ENCODE measurements at places on chromosomes 6 and 20.

- no peak overlapping the region for H3K4me3 ChIP-seq
- H3K36me3 ChIP-seq: peaks cover 77% of the 10 kb centered on the region
- no peaks in the 10 kb centered on the region for H3K4me1 ChIP-seq
- H3K27ac ChIP-seq: no peak overlapping the region
- DNase-seq: no peak
Observed at GRCh38 chr20:18548465-18548864, 18.8 kb upstream of the SMIM26 start.

DNA sequence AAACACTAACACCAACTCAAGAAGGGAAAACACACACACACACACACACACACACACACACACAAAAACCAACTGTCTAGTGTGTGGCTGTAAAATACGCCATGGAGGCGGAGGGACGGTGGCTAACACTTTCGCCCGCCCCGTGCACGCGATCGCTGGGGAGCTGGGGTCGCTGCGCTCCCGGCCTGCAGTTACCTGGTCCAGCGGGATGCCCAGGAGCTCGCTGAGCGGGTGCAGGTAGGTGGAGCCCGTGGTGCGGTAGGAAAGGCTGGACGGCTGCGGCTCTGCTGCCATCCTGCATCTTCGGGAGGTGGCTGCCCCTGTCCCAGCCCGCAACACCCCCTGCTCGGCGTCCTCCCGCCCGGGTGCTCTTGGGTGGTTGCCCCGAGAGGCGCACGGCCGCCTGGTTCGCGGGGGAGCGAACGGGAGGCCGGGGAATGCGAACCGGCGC, 303 bp downstream of the MBOAT1 start:
- H3K4me3 ChIP-seq: peak overlapping the region; percentile 83
- DNase-seq: no peak
- peak overlapping the region; percentile 78 for H3K27ac ChIP-seq
- peaks cover 32% of the 10 kb centered on the region for H3K4me1 ChIP-seq
- H3K36me3 ChIP-seq: no peaks in the 10 kb centered on the region
- no peaks in the 10 kb centered on the region for H3K27me3 ChIP-seq

DNA sequence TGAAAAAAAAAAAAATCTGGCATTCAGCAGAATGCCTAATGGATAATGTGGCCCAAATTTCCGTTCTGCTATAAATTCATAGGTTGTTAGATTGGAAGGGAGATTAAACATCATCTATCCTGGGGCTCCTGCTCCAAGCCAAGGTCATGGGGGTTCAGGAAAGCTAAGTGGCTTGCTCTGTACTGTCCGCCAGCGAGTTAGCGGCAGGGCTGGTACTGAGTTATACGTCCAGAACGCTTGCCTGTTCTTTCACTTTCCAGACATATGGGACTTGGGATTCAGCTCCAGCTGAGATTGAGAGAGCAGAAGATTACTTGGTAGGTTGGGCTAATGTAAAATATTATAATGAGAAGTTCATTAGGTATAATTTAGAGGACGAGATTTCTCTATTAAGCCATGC, 858 bp downstream of the RWDD1 start:
- H3K4me3 ChIP-seq: peak overlapping the region; percentile 90
- peaks cover 26% of the 10 kb centered on the region for H3K36me3 ChIP-seq
- H3K27ac ChIP-seq: no peak overlapping the region
- DNase-seq: peak; percentile 11
- H3K27me3 ChIP-seq: no peaks in the 10 kb centered on the region

GRCh38 chr20:63456429-63457284, 15.8 kb downstream of the KCNQ2 start:
- no peak for DNase-seq
- H3K36me3 ChIP-seq: no peaks in the 10 kb centered on the region
- no peak overlapping the region for H3K4me3 ChIP-seq
- H3K27me3 ChIP-seq: peaks cover 21% of the 10 kb centered on the region

- no peak overlapping the region for H3K4me3 ChIP-seq
- no peaks in the 10 kb centered on the region for H3K4me1 ChIP-seq
- DNase-seq: no peak
Observed at GRCh38 chr6:8225113-8225512, 122.8 kb upstream of the EEF1E1 start.

GRCh38 chr20:14992153-14992552, 654.7 kb upstream of the FLRT3 start:
- no peaks in the 10 kb centered on the region for H3K27me3 ChIP-seq
- no peak overlapping the region for H3K4me3 ChIP-seq
- no peak overlapping the region for H3K27ac ChIP-seq
- no peak for DNase-seq
- no peaks in the 10 kb centered on the region for H3K36me3 ChIP-seq
- H3K4me1 ChIP-seq: no peaks in the 10 kb centered on the region

DNA sequence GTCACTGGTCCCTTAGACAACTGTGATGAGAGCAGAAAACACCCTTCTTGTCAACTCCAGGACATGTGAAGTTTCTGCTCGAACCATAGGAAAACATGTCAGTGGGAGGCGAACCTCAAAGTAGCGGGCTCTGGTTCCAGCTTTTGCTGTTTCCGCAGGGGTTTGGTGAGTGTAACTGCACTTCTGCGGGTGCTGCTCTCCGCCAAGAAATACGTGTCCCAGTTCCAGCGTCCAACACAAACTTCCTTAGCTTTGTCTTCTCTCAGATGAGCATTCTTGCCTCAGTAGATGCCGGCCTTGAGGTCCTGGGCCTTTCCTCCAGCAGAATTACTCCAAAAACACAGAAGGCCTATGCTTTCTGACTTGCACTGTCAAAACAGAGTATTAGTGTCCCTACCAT, 156.3 kb downstream of the FNDC1 start:
- no peaks in the 10 kb centered on the region for H3K27me3 ChIP-seq
- no peak overlapping the region for H3K4me3 ChIP-seq
- DNase-seq: no peak
- H3K4me1 ChIP-seq: no peaks in the 10 kb centered on the region
- no peak overlapping the region for H3K27ac ChIP-seq
- H3K36me3 ChIP-seq: no peaks in the 10 kb centered on the region

- H3K36me3 ChIP-seq: no peaks in the 10 kb centered on the region
- no peak overlapping the region for H3K4me3 ChIP-seq
- no peak for DNase-seq
- H3K27me3 ChIP-seq: no peaks in the 10 kb centered on the region
- no peak overlapping the region for H3K27ac ChIP-seq
Observed at GRCh38 chr20:41196653-41197225, 59.4 kb downstream of the PLCG1 start.

GRCh38 chr20:32642257-32643046, 31.3 kb downstream of the C20orf203 start:
- H3K36me3 ChIP-seq: no peaks in the 10 kb centered on the region
- H3K27me3 ChIP-seq: no peaks in the 10 kb centered on the region
- H3K4me3 ChIP-seq: no peak overlapping the region
- no peaks in the 10 kb centered on the region for H3K4me1 ChIP-seq
- DNase-seq: no peak

DNA sequence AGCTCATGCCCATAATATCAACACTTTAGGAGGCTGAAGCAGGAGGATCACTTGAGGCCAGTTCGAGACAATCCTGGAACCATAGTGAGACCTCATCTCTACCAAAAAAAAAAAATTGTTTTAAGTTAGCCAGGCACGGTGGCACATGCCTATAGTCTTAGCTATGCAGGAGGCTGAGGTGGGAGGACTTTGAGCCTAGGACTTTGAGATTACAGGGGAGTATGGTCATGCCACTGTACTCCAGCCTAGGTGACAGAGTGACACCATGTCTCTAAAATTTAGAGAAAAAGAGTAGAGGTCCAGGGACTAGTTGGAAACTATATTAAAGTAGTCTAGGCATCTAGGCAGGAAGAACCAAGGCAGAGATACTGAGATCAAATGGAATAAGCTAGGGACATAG, 121.6 kb downstream of the SLC16A10 start:
- no peak for DNase-seq
- H3K27me3 ChIP-seq: no peaks in the 10 kb centered on the region
- H3K4me3 ChIP-seq: no peak overlapping the region
- H3K4me1 ChIP-seq: no peaks in the 10 kb centered on the region
- no peaks in the 10 kb centered on the region for H3K36me3 ChIP-seq

DNA sequence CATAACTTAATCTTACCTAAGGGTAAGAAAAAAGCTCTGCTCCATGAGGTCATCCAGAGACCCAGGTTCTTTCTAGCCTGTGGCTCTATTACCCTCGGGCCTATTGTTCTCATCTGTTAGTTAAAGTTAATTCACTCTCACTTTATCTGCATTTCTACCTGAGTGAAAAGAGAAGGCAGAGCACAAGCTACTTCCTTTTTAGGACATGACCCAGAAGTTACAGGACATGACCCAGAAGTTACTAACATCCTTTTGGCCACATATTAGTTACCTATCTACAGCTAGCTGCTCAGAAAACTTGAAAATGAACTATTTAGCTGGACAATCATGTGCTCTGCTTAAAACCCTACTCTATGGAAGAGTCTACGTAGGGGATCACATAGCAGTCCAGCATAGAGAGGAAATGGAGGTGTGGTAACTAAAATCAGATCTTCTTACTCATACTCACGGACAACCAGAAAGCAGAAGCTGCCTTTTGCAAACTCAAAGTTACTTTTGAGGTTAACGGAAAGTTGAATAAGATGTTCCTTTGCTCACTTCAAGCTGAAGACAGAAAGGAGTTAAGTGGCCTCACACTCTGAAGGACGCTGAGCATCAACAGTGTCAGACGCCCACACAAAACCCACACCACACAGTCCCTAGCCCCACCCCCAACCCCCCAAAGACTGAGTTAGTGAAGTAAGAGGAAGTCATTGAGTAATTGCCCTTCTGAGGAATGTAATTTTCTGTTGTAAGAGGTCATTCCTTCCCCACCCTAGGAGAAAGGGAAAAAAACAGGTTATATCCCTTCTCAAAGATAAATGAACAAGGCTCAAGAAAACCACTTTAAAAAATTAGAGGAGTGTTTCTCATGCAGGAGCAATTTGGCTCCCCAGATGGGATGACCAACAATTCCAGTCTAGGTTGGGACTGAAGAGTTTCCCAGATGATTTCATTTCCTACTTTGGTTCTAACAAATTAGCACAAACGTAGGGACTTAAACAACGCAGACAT, 45.9 kb upstream of the TAB2 start:
- DNase-seq: peak; percentile 62
- peaks cover 31% of the 10 kb centered on the region for H3K4me1 ChIP-seq
- H3K27me3 ChIP-seq: no peaks in the 10 kb centered on the region
- H3K27ac ChIP-seq: peak overlapping the region; percentile 52
- H3K4me3 ChIP-seq: no peak overlapping the region

DNA sequence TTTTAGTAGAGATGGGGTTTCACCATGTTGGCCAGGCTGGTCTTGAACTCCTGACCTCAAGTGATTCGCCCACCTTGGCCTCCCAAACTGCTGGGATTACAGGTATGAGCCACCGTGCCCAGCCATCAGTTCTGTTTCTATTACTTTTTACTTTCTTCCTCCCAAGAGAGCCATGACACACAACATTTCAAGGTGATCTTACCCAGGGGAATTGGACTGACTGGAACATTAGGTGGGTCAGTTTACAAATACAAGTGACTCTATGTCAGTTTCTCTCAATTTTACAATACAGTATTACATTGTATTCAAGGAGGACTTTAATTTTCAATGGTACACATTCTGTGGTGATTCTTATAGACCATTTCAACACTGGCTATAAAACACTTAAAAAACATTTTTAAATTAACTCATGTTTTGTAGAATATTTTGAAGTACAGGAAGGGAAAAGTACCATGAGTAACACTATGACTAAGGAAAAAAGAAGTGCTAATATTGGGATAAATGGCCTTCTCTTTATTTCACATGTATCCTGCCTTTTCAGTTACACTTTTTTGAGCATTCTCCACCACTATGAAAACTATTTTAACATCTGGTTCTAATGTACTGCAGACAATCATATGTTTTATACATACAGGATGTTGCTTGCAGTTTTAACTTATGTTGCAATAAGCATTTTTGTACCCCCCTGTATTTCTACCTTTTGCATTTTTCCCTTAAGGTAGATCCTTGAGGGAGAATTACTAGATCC, 8.4 kb downstream of the TPBG start:
- no peak for DNase-seq
- no peaks in the 10 kb centered on the region for H3K36me3 ChIP-seq
- H3K27ac ChIP-seq: no peak overlapping the region
- no peak overlapping the region for H3K4me3 ChIP-seq

DNA sequence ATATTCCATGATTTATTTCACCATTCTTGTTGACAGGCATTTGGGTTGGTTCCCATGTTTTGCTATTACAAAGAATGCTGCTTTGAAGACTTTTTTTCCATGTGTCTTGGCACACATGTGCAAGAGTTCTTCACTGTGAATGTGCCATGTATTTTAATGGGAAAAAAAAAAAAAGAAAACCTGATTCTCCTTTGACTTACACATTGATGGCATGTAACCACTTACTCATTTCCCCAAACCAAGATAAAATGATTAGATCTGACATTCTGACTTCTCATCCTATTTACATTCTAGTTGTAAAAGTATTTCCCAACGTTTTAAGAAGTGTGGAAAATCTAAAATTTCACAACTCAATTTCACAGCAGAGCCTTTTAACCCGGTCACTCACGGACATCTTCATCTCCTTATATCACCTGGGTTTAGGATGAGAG, 4.4 kb downstream of the CAP2 start:
- no peak for DNase-seq
- H3K4me1 ChIP-seq: no peaks in the 10 kb centered on the region
- no peak overlapping the region for H3K27ac ChIP-seq
- peaks cover 33% of the 10 kb centered on the region for H3K27me3 ChIP-seq

GRCh38 chr6:150145427-150145826, 2.6 kb downstream of the PPP1R14C start:
- DNase-seq: no peak
- no peak overlapping the region for H3K4me3 ChIP-seq
- H3K36me3 ChIP-seq: no peaks in the 10 kb centered on the region
- peaks cover 16% of the 10 kb centered on the region for H3K4me1 ChIP-seq
- peaks cover 31% of the 10 kb centered on the region for H3K27me3 ChIP-seq

- DNase-seq: peak; percentile 50
- peaks cover 8% of the 10 kb centered on the region for H3K4me1 ChIP-seq
- H3K36me3 ChIP-seq: no peaks in the 10 kb centered on the region
- H3K4me3 ChIP-seq: no peak overlapping the region
- H3K27ac ChIP-seq: no peak overlapping the region
Observed at GRCh38 chr6:33812669-33813068, 8.9 kb upstream of the MLN start.

GRCh38 chr6:56764081-56764566, 121.4 kb upstream of the DST start:
- H3K4me1 ChIP-seq: no peaks in the 10 kb centered on the region
- DNase-seq: no peak
- no peak overlapping the region for H3K27ac ChIP-seq
- no peaks in the 10 kb centered on the region for H3K36me3 ChIP-seq
- no peaks in the 10 kb centered on the region for H3K27me3 ChIP-seq

- no peak overlapping the region for H3K4me3 ChIP-seq
- no peak overlapping the region for H3K27ac ChIP-seq
- H3K36me3 ChIP-seq: no peaks in the 10 kb centered on the region
Observed at GRCh38 chr6:146289816-146290588, 253.6 kb upstream of the RAB32 start.

All from CD4-positive, alpha-beta T cell (primary cell).